Stimulated activated CD4-positive, alpha-beta T cell treated with anti-CD3 and anti-CD28 coated beads, Interleukin-15, amount 100 ng/mL, for 1 hour (primary cell): ENCODE measurements at places on chromosomes 3 and 15.

DNA sequence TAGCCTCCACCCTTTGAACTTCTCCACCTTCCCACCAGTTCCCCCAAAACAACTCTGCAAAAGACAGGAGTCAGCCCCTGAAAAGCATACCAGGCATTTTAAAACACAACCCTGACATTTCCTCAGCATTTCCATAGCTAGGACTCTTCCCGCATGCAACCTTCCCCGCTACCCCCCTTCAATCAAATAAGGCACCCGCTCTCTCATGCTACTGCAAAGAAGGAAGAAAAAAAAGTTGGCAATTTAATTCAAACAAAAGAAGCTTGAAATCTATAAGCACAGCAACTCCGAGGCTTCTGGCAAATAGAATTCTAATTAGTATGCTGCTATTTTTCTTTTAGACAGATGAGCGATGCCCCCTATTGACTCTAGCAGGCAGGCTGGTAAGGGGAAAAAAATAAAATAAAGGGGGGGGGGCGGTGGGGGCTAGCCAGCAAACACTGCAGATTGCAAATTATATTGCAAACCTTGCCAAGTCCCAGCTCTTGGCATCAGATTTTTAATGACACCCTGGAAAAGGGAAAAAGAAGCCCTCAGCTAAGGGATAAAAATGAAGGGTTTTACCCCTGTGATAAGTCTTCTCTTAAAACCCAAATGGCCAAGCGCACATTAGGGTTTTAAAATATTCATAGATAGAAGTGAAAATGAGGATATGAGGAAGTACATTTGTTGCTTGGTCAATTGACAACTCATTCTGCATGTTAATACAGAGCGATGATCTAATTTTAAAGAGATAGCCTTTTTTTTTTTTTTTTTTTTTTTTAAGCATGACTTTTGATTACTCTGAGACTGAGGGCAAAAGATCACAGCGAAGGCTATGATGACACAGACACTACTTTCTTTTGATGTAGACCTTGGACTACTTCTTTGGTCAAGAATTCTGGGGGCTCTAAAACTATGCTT lies 255.2 kb downstream of the NR2F2 start:
- DNase-seq: no peak

DNA sequence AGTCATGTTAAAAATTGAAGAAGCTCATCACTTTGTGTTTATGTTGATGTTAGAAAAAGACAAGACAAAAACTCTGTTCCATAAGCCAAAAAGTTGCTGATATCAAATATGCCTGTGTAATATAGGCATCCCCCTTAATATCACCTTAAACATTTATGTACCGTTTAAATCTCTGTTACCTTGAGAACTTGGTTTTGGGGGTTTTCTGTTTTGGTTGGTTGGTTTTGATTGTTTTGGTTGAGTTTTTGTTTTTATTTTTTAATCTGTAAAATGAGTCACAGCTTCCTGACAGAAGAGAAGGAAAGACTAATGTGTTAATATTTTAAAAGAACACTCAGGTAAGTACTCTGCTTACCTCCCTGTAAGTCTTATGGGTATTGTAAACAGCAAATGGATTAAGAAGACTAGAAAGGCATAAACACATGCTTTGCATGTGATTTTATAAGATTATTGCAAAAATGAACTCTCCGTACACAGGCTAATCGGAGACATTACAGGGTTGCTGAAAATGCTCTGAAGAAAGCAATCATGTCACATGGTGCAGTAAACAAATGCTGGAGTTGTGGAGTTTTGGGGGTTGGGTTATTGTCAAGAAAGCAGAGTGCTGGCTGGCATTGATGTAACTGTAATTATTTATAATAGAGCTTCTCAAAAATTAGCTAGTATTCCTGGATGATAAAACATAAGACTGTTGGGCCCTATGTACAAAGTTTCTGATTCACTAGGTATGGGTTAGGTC lies 69.5 kb upstream of the MBNL1 start:
- DNase-seq: no peak

DNA sequence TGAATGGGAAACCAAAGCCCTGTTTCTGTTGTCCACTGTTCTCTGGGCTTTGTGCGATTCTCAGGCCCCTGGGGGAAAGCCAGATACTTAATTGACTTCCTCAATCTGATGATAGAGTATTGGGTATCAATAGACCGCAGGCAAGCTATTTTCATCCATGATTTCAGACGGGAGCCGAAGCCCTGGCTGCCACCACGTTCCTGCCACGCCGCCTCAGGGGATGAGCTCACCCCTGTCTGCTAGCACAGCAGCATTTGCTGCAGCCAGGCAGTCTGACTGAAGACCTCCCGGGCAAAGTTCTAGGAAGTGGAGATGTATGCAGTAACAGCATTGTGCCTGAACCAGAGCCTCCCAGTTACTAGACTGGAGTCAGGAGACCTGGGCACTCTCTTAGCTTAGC lies 69.8 kb downstream of the ISG20 start:
- DNase-seq: no peak

DNA sequence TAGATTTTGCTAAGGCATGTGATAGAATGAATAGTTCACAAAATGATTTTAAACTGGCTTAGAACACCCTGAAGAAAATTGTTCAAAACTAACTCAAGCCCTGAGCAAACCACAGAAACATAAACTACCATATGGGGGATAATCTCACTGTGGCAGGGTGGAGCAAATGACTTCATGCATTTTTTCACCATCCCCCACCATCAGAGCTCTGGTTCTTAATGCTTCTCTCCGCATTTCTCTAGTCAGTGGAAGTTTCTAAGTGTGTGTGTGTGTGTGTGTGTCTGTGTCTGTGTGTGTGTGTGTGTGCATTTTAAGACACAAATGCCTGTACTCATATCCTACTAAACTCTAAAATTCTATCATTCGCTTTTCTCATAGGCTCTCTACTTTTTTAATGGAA lies 107.1 kb upstream of the PHLDB2 start:
- DNase-seq: no peak

DNA sequence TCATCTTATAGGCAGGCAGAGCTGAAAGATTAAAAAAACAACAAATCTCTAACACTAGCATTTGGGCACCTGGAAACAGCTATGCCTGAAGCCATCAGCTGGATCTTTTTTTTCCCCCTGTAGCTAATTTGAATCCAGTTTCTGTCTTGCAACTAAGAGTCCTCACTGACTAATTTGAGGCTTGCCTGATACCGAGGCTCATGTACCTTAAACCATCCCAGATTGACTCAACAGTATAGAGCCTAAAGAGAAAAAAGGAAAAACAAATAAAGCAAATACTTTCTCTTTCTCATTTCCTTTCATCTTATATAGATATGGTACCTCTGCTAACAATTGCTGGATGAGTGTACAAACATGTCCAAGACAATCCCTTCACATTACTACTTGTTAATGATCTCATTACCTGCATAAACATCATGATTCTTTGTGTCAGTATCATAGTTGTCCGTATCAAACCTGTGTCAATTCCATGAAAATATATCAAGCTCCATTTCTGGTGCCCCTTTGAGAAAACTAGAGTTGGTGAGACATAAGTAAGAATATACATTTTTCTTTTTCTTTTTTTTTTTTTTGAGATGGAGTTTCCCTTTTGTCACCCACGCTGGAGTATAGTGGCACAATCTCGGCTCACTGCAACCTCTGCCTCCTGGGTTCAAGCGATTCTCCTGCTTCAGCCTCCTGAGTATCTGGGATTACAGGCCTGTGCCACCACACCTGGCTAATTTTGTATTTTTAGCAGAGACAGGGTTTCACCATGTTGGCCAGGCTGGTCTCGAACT lies 43.1 kb downstream of the BHLHE40 start:
- DNase-seq: no peak

DNA sequence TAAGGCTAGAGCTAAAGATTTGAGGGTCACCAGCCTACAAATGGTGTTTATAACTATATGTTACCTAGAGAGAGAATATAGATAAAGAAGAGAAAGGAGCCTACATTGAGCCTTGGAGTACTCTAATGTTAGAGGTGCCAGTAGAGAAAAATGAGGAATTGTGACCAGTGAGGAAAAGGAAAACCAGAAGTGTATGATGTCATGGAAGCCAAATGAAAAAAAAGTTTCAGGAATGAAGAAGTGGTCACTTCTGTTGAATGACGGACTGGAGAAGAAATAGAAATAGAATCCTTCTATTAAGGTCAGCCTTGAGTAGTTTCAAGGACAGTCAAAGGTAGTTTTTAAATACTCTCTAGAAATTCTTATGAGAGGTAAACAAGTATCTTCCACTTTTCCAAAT lies 51.2 kb upstream of the MLF1 start:
- DNase-seq: no peak

GRCh38 chr3:113156816-113157333 lies 54.5 kb upstream of the BOC start:
- DNase-seq: no peak

- no peak for DNase-seq
Measured at GRCh38 chr3:147702509-147702908, 293.3 kb downstream of the ZIC1 start.

DNA sequence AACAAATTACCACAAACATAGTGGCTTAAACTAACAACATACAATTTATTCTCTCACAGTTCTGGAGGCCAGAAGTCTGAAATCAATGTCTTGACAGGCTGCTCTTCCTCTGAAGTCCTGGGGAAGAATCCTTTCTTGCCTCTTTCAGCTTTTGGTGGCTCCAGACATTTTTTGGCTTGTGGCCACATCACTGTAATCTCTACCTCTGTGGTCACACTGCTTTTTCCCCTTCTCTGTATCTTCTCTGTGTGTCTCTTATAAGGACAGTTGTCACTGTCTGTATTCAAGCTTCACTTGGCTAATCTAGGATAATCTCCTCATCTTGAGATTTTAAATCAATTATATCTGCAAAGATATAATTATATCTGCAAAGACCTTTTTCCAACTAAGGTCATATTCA lies 80.3 kb upstream of the ABHD2 start:
- no peak for DNase-seq

- DNase-seq: no peak
Measured at GRCh38 chr15:70179309-70179892, 81.7 kb upstream of the TLE3 start.

DNA sequence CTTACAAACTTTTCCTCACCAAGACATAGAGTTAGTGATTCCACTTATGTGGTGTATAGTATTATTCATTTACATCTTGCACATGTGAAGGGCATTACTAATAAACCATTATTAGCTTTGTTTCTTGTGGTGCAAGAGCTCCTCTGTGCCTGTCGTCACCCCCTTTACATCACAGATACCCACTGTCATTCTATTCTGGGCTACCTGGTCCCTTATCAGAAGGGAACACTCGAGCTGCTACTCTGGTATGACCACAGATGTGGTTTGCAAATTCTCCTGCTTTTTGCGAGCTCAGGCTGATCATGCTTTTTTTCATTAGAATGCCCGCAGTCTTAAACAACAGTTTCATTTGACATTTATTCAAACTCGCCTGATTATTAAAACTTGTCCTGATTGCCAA lies 13.9 kb upstream of the SENP2 start:
- DNase-seq: no peak
